ENCODE measurements at places on chromosomes 4 and X. TPM values are rescaled to one million over a fixed set of nuclear protein-coding genes. Genes with fewer than 3 reads are reported as not detected.

DNA sequence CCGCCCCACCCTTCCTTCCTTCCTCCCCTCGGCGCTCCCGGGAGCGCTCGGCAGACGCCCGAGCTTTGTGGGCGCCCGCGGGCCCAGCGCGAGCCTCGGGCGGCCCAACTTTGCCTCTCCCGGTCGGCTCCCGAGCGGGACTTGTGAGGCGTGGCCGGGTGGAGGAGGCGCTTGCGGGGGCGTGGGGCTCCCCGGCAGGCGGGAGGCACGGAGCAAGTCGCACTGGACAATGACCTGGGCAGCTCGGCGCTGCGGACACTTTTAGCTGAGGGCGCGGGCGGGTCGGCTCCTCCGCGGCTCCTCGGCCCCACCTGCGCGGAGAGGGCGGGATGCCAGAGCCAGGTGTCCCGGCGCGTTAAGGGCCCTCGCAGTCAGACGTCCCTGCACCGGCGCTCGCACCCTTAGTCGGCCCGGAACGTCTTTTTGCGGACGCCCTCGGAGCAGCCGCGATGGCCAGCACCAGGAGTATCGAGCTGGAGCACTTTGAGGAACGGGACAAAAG lies 385 bp downstream of the DCLK2 start:
- H3K36me3 ChIP-seq = no peaks in the 10 kb centered on the region
- H3K27me3 ChIP-seq = no peaks in the 10 kb centered on the region
- peaks cover 44% of the 10 kb centered on the region for H3K4me1 ChIP-seq
- DNase-seq = peak; percentile 93
- H3K27ac ChIP-seq = peak overlapping the region; percentile 92
- peak overlapping the region; percentile 74 for H3K4me3 ChIP-seq

The ADGRL3 gene
- 6.1 TPM for total RNA-seq

The MCF2 gene
- 0.39 TPM for total RNA-seq

The UGT2B7 gene
- total RNA-seq = not detected

The NSDHL gene
- 5.8 TPM for total RNA-seq

The SPANXN5 gene
- not detected for total RNA-seq

- no peak for DNase-seq
- H3K27me3 ChIP-seq = no peaks in the 10 kb centered on the region
- no peaks in the 10 kb centered on the region for H3K4me1 ChIP-seq
- H3K27ac ChIP-seq = no peak overlapping the region
- H3K36me3 ChIP-seq = no peaks in the 10 kb centered on the region
- no peak overlapping the region for H3K4me3 ChIP-seq
These were observed 931.0 kb downstream of the STIM2 start for GRCh38 chr4:27791640-27792039.

The TXK gene
- total RNA-seq = 2.1 TPM

Measured in esophagus muscularis mucosa (tissue), 4 donors.